ENCODE measurements at places on chromosomes 5 and 9.

GRCh38 chr9:127734247-127734746 lies 797 bp downstream of the TOR2A start:
- no peak for DNase-seq
- H3K27me3 ChIP-seq: no peaks in the 10 kb centered on the region
- peak overlapping the region; percentile 77 for H3K4me3 ChIP-seq
- H3K4me1 ChIP-seq: peaks cover 8% of the 10 kb centered on the region

DNA sequence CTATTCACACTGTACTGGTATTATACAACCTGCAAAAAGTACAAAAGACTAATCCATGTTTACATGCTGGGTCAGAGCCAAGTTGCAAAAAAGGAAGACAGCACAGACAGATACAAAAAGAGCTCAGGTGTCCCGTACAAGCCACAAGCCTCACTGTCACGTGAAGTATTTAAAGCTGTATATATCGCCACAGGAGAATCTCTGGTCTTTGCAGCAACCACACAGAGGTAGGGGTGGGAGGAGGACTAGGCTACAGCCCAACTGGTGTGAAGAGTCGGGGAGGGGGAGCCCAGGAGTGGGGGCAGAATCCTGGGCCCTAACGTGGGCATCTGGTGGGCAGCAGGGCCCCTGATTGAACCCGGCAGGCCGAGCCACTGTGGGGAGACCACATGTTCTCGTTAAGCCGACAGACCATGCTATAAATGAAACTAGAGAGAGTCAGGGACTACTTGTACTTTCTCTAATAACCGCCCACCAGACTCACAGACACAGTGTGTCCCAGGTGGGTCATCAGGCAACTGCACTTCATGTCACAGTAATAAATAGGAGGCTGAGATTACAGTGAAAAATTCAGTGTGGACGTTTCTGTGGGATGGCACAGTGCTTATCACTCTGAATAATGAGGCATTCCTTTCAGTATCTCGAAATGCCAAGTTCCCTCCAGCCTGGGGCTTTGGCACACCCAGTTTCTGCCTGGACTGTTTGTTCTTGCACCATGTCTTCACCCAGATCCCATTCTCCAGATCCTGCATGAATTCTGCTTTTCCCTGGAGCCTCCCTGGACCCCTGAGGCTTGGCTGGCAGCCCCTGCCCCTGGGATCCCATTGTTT lies 79.3 kb upstream of the SH3PXD2B start:
- peaks cover 10% of the 10 kb centered on the region for H3K4me1 ChIP-seq
- DNase-seq: no peak
- H3K36me3 ChIP-seq: peaks cover 2% of the 10 kb centered on the region
- no peak overlapping the region for H3K27ac ChIP-seq
- no peak overlapping the region for H3K4me3 ChIP-seq
- H3K27me3 ChIP-seq: peaks cover 18% of the 10 kb centered on the region

DNA sequence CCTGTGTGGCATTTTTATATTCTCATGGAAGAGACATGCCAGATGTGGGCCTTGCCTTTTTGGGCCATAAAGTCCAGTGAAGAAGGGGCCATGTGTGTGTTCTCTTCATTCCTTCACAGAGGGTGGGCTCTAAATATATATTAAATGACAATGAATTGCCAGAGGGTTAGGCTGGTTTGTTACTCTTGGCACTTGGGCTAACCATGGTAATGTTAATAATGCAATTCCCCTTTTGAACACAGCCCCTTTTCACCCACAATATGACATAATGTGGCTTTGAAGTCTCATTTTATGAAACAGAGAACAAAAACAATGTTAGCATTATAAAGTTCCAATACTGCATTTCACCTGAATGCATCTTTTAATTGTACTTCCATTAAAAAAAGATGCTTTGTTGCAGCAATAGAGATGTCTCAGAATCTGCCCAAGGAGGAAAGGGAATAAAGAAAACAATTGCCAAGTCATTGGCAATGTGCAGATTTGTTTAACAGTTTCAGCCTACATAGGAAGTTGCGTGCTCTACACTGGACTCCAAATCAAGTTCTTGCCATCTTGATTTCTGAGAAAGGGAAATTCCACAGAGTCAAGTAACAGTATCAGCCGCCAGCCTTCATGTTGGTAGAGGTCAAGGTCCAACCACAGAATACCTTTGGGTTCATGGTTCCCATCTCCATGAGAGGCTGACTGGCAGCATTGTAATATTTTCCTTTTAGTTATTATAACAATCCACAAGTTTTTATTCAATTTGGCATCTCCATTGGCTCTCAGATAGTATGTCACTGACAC lies 141.9 kb downstream of the SLC12A2 start:
- no peak overlapping the region for H3K27ac ChIP-seq
- no peaks in the 10 kb centered on the region for H3K4me1 ChIP-seq
- no peak for DNase-seq
- H3K36me3 ChIP-seq: no peaks in the 10 kb centered on the region
- H3K4me3 ChIP-seq: no peak overlapping the region

GRCh38 chr5:173324115-173325001 lies 3.9 kb downstream of the STC2 start:
- H3K36me3 ChIP-seq: no peaks in the 10 kb centered on the region
- no peak overlapping the region for H3K27ac ChIP-seq
- peaks cover 18% of the 10 kb centered on the region for H3K4me1 ChIP-seq
- peaks cover 92% of the 10 kb centered on the region for H3K27me3 ChIP-seq
- no peak for DNase-seq

- H3K4me1 ChIP-seq: peaks cover 18% of the 10 kb centered on the region
- DNase-seq: no peak
- no peaks in the 10 kb centered on the region for H3K36me3 ChIP-seq
- no peak overlapping the region for H3K4me3 ChIP-seq
These were observed 50.7 kb downstream of the P4HA2 start for GRCh38 chr5:132176987-132177386.

GRCh38 chr9:27198190-27198589 lies 89.2 kb downstream of the TEK start:
- no peak overlapping the region for H3K4me3 ChIP-seq
- H3K4me1 ChIP-seq: no peaks in the 10 kb centered on the region
- H3K27ac ChIP-seq: no peak overlapping the region

- no peak for DNase-seq
- H3K4me3 ChIP-seq: no peak overlapping the region
- H3K27ac ChIP-seq: no peak overlapping the region
- H3K36me3 ChIP-seq: no peaks in the 10 kb centered on the region
- H3K27me3 ChIP-seq: no peaks in the 10 kb centered on the region
- no peaks in the 10 kb centered on the region for H3K4me1 ChIP-seq
These were observed 30.4 kb downstream of the HTR1A start for GRCh38 chr5:63931836-63932235.

DNA sequence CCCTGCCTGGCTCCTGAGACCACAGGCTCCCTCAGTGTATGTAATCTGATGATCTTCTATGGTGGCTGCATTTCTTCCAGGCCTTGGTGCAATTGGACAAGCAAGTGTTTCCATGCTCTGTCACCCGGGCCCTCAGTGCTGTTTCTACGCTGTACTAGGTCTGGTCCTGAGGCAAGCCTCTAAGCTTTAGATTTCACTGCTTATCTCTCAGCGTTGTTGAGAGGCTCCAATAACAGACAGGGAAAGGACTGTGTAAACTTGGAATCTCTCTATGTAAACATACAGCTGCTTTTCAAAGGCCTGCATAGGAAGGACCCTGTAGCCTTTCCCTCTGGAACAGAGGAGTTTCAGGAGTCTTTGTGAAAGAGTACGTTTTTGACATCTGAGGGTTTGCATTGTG lies 38.6 kb upstream of the NFIB start:
- H3K36me3 ChIP-seq: no peaks in the 10 kb centered on the region
- DNase-seq: no peak
- no peak overlapping the region for H3K4me3 ChIP-seq
- H3K27me3 ChIP-seq: peaks cover 81% of the 10 kb centered on the region

DNA sequence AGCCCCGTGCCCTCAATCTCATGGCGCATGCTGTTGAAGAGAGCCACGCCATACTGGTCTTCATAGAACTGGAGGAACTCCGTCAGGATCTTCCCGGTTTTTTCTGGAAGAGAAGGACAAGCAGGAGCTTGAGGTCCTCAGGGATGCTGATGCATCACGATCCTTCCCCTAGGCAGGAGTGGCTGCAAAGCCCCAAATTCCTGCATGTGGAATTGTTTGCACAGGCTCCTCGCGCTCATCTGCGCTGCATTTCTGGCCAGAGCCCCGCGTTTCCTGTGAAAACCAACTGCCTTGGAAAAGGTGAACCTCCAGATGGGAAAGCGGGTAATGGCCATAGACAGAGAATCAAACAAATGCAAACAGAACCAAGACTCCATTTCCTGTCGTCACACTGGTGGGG lies 80.4 kb downstream of the LRSAM1 start:
- H3K27ac ChIP-seq: no peak overlapping the region
- no peaks in the 10 kb centered on the region for H3K4me1 ChIP-seq
- no peak overlapping the region for H3K4me3 ChIP-seq
- H3K36me3 ChIP-seq: no peaks in the 10 kb centered on the region

DNA sequence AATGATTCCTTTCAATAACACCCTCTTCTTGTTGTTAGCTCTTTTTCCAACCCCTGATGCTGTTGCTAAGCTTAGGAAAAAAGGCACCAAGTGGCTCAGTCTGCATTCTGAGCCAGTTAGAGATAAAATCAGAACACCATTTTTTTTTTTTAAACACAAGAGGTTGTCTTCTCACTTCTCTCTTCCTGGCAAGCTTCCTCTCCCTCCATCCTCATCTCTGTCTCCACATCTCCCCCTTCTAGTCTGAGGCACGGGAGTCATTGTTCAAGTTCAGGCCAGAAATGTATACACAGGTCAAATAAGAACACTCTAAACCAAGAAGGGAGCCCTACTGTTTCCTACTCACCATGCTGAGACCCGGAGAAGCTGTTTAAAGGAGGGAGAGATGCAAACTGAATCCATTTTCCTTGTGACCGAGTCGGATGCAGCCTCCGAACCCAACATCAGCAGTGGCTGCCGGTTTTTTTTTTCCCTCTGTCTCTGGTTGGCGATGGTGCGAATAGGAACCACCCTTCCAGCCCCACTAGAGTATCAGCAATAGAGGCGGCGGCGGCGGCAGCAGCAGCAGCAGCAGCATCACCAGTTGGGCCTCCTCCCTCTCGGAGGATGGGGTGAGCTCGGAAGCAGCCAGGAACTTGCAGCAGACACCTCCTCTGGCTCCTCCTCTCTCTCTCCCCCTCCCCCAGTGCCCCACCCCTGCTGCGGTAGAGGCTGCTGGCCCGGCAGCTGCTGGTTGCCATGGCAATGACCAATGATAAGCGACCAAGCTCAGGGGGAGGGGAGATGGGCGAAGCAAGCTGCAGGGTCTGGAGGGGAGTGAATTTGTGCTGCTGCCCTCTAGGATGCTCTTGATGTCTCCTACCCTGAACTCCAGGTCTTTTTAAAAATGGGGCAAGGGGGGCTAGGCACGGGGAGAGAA lies at the start of gene JAKMIP2:
TSS of gene JAKMIP2 (minus strand) at position 619 of the 919 bp plus-strand sequence. CDS start 110,922 bp downstream, outside the sequence.
- peaks cover 5% of the 10 kb centered on the region for H3K36me3 ChIP-seq
- peaks cover 37% of the 10 kb centered on the region for H3K4me1 ChIP-seq
- DNase-seq: peak; percentile 56
- no peaks in the 10 kb centered on the region for H3K27me3 ChIP-seq
- peak within 1 kb of the TSS; percentile 94 for H3K27ac ChIP-seq

DNA sequence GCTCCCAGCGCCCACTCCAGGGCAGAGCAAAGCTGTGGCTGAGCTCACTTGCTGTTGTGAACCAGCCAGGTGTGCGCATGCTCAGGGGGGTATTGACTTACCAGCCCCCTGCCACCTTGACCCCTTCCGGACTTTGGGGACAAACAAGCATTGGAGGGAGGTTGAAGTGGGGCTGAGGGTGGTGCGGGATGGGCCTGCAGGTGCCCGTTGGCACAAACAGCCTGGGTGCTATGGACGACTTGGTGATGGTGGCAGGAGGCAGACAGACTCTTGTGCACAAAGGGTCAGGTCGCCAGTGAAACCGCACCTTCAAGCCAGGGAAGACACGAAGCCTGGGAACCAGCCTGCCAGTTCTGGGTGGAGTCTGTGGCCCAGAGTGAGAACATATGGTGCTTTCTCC lies 858.5 kb upstream of the PTPRD start:
- no peak overlapping the region for H3K27ac ChIP-seq
- H3K4me1 ChIP-seq: no peaks in the 10 kb centered on the region
- no peak overlapping the region for H3K4me3 ChIP-seq
- no peaks in the 10 kb centered on the region for H3K27me3 ChIP-seq
- H3K36me3 ChIP-seq: no peaks in the 10 kb centered on the region
